Endothelial cell (in vitro differentiated cells): ENCODE measurements at places on chromosomes 2 and 18. TPM values are rescaled to one million over a fixed set of nuclear protein-coding genes. Genes with fewer than 3 reads are reported as not detected.

The INO80B gene
- 22.1 TPM for total RNA-seq

The ABCB11 gene
- total RNA-seq: 1.9 TPM

The CTLA4 gene
- total RNA-seq: not detected

The UGT1A5 gene
- not detected for total RNA-seq

The NGEF gene
- 1.4 TPM for total RNA-seq

The SMAD7 gene
- 30.1 TPM for total RNA-seq

The FZD7 gene
- 42.2 TPM for total RNA-seq

The RNF144A gene
- total RNA-seq: 81.3 TPM

The LBX2 gene
- not detected for total RNA-seq

The PASK gene
- total RNA-seq: 39.7 TPM

The LBH gene
- 137 TPM for total RNA-seq

The MROH2A gene
- 0.31 TPM for total RNA-seq

The GEN1 gene
- 12.3 TPM for total RNA-seq

The OXER1 gene
- 1.5 TPM for total RNA-seq

The AGPS gene
- 54.4 TPM for total RNA-seq

The MC4R gene
- not detected for total RNA-seq

The CDH20 gene
- not detected for total RNA-seq

The RAB6C gene
- 1.4 TPM for total RNA-seq

The KIF1A gene
- total RNA-seq: 52.2 TPM

The NEDD4L gene
- 42.8 TPM for total RNA-seq

The ZBTB7C gene
- 0.67 TPM for total RNA-seq

The LIMS4 gene
- total RNA-seq: 10.1 TPM

The SMAD2 gene
- total RNA-seq: 150 TPM

The CPO gene
- total RNA-seq: not detected

The SULT1C2 gene
- total RNA-seq: 0.85 TPM
